ENCODE measurements at places on chromosomes 2 and 18.

DNA sequence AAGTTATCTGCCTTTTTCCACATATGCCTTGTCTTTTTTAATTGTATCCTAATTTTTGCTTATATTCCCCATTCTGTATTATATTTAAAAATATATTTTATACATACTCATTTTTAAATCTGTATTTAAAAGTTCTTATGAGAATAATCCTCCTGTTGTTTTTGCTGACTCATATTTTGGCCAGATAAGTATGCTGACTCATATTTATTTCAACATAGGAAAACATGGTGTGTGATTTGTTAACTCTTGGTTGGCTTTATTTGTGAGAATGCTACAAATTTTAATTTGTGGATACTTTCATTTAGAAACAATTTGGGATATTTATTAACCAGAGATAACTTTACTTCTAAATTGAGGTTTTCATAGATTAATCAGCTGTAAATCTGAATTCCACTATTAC is 587.7 kb downstream of the CPS1 start:
- no peak for DNase-seq

- no peak for DNase-seq
Observed at GRCh38 chr2:150292807-150293206, 194.7 kb downstream of the RND3 start.

DNA sequence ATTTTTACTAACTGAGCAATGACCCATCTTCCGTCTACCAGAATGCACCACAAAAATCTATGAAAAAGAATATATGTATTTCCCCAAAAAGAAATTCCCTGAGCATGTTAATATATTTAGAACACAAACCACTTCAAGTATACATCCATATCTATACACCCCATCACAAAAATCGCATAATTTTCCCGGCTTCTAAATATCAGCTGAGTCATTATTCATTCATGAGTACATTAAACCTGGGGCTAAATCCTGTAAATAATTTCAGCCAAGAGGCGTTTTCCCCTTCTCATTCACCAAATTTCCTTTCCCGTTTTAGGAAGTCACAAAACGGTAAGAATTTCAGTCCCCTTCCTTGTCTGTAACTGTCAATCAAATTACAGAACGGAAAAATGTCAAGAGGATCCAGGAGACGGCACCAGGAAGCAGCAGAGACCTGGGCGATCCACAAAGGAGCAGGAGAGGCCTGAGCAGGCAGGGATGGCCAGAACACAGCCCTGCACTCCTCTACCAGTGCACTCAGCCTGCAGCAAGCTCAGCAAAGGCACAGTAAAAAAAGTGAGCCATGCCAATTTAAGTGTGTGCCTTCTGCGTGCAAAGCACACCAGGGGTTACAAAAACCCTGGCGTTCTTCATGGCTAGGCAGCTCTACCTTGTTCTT is 300.7 kb downstream of the TCF4 start:
- DNase-seq = no peak

- DNase-seq = no peak
Observed at GRCh38 chr2:33208400-33208799, 261.6 kb downstream of the LTBP1 start.

DNA sequence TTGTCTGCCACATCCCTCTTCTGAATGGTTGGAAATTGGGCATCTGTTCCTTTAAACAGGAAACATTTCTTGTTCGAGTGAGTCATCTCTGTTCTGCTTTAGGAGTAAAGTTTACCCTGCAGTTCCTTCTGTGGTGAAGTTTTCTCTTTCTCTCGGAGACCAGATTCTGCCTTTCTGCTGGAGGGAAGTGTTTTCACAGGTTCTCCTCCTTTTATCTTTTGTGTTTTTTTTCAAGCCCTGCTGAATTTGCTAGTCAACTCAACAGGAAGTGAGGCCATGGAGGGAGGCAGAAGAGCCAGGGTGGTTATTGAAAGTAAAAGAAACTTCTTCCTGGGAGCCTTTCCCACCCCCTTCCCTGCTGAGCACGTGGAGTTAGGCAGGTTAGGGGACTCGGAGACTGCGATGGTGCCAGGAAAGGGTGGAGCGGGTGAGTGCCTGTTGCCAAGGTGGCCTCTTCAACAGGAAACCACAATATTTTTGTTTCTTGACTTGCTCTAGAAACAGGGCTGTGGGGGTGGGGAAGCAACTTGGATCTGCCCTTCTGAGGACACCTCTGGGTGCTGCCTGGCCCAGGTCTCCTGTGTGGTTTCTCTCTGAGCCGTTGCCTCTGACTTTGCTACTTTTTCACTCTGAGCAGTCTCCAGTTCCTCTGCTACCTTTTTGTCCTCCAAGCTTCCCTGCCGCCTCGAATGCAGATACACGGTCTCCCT is 2.2 kb upstream of the CASP8 start:
- peak; percentile 98 for DNase-seq

GRCh38 chr2:112881217-112881985 is 29.6 kb upstream of the IL37 start:
- DNase-seq = no peak

DNA sequence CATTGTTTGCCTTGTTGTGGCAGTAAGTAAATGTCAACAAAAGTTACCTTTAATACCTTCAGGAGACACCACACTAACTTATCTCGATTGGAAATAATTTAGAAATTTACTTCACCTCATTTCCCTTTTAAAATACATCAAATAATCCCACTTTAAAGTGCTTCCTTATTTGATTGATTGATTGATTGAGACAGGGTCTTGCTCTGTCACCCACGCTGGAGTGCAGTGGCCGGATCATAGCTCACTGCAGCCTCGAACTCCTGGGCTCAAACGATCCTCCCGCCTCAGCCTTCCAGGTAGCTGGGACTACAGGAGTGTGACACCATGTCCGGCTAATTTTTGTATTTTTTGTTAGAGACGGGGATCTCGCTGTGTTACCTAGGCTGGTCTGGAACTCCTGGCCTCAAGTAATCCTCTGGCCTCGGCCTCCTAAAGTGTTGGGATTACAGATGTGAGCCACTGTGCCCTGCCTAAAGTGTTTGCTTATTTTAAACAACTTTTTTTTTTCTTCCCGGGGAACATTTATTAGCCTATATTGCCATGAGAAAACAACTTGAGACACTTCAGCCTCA is 12.0 kb upstream of the PAX3 start:
- no peak for DNase-seq

GRCh38 chr2:102366406-102367112 is 11.0 kb downstream of the IL18R1 start:
- DNase-seq = no peak

GRCh38 chr2:181949047-181949446 is 36.6 kb upstream of the PPP1R1C start:
- no peak for DNase-seq

DNA sequence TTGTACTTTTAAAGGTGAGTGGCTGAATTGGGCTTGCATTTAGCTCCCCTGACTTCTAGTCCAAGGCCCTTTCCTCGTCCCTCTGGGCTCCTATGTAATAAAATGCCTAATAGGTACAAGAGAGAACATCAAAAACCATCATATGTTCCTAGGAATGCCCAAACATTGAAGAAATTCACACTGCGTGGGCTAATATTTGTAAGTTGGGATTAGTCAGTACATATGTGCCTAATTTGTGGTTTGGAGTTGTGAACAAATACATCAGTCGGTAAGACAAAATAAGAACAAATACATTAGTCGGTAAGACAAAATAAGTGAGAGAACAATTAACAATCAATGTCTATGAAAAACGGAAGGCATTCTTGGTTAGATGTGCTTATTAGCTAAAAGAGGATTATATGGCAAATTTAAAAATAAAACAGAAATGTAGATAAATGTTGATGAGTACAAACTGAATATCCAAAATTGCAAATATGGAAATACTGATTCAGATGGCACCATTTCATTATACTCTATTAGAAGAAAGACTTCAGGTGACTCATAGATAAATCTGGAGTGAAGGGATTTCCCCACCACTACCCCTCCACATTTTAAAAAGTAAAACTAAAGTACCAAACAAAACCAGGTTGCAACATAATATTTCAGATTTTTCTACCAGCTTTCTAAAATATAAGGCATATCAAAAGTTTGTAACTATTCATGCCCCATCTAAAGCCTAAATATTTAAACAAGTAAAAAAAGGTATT is 325.4 kb downstream of the ZEB2 start:
- no peak for DNase-seq

DNA sequence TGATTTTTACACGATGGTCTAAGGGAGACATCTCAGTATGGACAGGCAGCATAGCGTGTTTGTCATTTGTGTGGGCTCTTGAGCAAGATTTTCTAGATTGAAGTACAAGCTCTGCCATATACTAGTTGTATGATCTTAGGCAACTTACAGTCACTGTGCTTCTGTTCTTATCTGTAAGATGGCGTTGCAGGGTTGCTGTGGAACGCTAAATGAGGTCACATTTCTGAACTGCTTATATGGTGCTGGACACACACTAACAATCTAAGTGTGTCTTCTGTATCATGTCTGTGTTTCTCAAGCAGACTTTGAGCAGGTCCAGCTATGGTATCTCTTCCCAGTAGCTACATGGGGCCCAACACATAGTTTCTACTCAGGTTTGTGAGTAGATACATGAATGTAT is 29.2 kb downstream of the PARD3B start:
- no peak for DNase-seq

DNA sequence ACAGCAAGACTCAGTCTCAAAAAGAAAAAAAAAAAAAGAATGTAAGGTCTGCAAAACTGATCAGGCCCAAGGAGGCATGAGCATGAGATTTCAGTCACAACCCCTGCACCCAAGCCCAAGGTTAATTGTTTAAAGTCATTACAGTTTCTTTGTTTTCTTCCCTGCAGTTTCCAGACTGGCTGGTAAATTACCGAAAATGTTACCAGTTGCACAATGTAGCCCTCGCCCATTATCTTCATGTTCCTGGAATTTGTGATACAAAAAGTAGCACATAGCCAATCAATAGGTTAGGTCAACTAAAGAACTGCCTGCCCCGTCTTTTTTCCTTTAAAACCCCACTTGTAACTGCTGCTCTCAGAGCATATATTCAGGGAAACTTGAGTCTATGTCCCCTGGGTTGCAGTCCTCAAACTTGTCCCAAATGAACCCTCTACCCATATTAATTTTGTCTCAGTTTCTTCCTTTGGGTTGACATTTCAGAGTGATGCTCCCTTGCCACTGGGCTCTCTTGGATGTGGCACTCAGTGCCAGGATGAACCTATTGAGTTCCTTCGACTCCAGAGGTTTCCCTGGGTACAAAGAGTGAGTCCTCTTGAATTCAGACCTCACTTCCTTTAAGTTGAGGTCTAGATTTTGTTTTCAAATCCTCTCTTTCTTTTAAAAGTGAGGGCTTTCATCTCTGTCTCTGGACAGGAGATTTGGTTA is 216.2 kb upstream of the HS6ST1 start:
- DNase-seq = no peak

GRCh38 chr2:140416577-140416976 is 1636.4 kb upstream of the NXPH2 start:
- no peak for DNase-seq

GRCh38 chr2:176582990-176583481 is 313.8 kb downstream of the MTX2 start:
- no peak for DNase-seq

All from T-helper 1 cell (primary cell).